ENCODE measurements at places on chromosomes 6 and 20.

DNA sequence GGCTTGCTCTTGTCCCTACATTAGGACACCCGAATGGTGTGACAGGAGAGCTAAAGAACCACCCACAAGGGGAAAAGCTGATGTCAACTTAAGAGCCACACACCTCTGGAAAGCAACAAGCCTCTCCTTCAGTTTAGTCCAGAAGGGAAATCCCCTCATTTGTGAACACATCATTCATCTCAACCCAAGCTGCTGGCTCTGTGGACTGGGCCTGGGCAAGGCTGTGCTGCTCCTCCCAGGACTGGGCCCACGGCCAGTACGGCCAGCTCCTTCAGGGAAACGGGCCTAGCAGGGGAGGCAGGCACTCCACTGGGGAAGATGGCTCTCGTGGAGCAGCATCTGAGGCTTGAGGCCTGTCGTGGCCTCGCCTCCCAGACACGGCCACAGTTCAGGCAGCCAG, 12.8 kb upstream of the SLC4A11 start:
- H3K27me3 ChIP-seq: peaks cover 57% of the 10 kb centered on the region
- no peaks in the 10 kb centered on the region for H3K4me1 ChIP-seq
- no peak overlapping the region for H3K4me3 ChIP-seq
- no peak overlapping the region for H3K27ac ChIP-seq
- peaks cover 10% of the 10 kb centered on the region for H3K36me3 ChIP-seq

GRCh38 chr6:44399991-44400390, 12.5 kb downstream of the CDC5L start:
- peaks cover 67% of the 10 kb centered on the region for H3K36me3 ChIP-seq
- no peak overlapping the region for H3K27ac ChIP-seq
- peaks cover 2% of the 10 kb centered on the region for H3K4me1 ChIP-seq
- H3K27me3 ChIP-seq: no peaks in the 10 kb centered on the region
- H3K4me3 ChIP-seq: no peak overlapping the region

GRCh38 chr6:30939473-30939872, 1.3 kb upstream of the MUCL3 start:
- no peak overlapping the region for H3K27ac ChIP-seq
- H3K4me3 ChIP-seq: no peak overlapping the region
- no peaks in the 10 kb centered on the region for H3K27me3 ChIP-seq
- no peaks in the 10 kb centered on the region for H3K36me3 ChIP-seq
- H3K4me1 ChIP-seq: no peaks in the 10 kb centered on the region
- DNase-seq: no peak

DNA sequence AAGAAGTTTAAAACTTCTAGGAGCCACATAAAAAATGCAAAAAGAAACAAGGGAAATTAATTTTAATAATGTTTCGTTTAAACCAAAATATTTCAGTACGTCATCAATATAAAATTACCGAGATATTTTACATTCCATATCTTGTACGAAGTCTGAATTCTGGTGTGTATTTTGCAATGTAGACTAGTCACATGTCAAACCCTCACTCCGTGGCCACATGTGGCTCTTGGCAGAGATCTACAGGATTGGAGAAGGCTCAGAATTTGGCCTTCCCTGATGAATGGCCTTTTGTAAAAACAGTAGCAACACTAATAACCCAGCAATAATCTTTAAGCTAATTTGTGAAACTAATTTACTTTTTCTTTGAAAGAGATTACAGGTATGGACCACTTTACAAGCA, 217.1 kb downstream of the PRL start:
- DNase-seq: no peak
- no peak overlapping the region for H3K4me3 ChIP-seq
- H3K27me3 ChIP-seq: no peaks in the 10 kb centered on the region
- no peaks in the 10 kb centered on the region for H3K4me1 ChIP-seq

DNA sequence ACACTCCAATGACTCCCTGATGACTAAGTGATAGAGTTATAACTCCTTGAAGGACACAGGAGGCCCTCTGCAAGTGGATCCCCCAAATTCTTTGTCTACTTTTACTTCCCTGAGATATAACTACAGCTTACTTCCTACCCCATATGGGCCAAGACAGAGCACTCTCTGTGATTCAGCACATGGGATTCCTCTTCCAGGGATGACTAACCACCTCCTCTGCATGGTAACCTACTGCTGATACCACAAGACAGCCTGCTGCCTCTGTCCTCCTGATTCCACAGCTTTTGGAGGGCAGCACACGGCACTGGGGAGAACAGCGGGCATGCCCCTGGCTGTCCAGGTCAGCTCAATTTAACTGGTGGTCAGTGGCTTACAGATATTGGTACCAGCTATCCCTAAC, 675.7 kb upstream of the AGPAT4 start:
- H3K4me1 ChIP-seq: no peaks in the 10 kb centered on the region
- DNase-seq: no peak
- no peaks in the 10 kb centered on the region for H3K36me3 ChIP-seq
- H3K27ac ChIP-seq: no peak overlapping the region

GRCh38 chr20:23148731-23149570, 62.8 kb upstream of the CD93 start:
- no peak overlapping the region for H3K27ac ChIP-seq
- no peaks in the 10 kb centered on the region for H3K36me3 ChIP-seq
- no peak overlapping the region for H3K4me3 ChIP-seq
- H3K27me3 ChIP-seq: peaks cover 12% of the 10 kb centered on the region

GRCh38 chr6:9896806-9897205, 518.1 kb downstream of the TFAP2A start:
- no peak overlapping the region for H3K27ac ChIP-seq
- no peak overlapping the region for H3K4me3 ChIP-seq
- H3K27me3 ChIP-seq: no peaks in the 10 kb centered on the region
- no peaks in the 10 kb centered on the region for H3K36me3 ChIP-seq

GRCh38 chr20:57662456-57663240, 42.4 kb upstream of the ZBP1 start:
- H3K27ac ChIP-seq: no peak overlapping the region
- no peaks in the 10 kb centered on the region for H3K36me3 ChIP-seq
- DNase-seq: no peak
- no peak overlapping the region for H3K4me3 ChIP-seq
- H3K4me1 ChIP-seq: peaks cover 6% of the 10 kb centered on the region

GRCh38 chr6:151034825-151035781, 169.6 kb downstream of the MTHFD1L start:
- no peaks in the 10 kb centered on the region for H3K4me1 ChIP-seq
- DNase-seq: no peak
- no peak overlapping the region for H3K27ac ChIP-seq
- no peak overlapping the region for H3K4me3 ChIP-seq
- H3K27me3 ChIP-seq: no peaks in the 10 kb centered on the region

- H3K4me3 ChIP-seq: no peak overlapping the region
- H3K36me3 ChIP-seq: no peaks in the 10 kb centered on the region
- DNase-seq: no peak
- H3K27ac ChIP-seq: no peak overlapping the region
- no peaks in the 10 kb centered on the region for H3K4me1 ChIP-seq
- no peaks in the 10 kb centered on the region for H3K27me3 ChIP-seq
Observed at GRCh38 chr6:9140172-9140571, 704.8 kb upstream of the SLC35B3 start.

- no peaks in the 10 kb centered on the region for H3K27me3 ChIP-seq
- peak overlapping the region; percentile 74 for H3K4me3 ChIP-seq
- peaks cover 12% of the 10 kb centered on the region for H3K4me1 ChIP-seq
- H3K36me3 ChIP-seq: no peaks in the 10 kb centered on the region
Observed at GRCh38 chr6:26251354-26252076, 113.5 kb upstream of the BTN3A2 start.

DNA sequence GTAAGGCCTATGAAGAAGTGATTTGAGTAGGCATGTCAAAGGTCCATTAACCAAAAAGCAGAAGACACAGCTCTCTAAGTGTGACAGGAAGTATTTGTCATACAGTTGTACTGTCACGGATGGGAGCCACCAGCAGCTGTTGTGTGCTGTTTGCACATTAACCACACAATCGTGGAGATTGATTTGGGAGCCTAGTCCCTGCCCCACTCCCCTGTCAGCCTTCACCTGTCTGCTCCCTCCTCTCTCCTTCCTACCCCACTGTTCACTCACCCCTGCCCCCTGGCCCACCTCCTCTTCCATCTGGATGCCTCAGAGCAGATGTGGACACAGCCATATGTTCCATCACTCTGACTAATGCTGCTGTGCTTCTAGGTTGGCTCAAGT, 124.7 kb upstream of the SPACA1 start:
- no peak overlapping the region for H3K27ac ChIP-seq
- no peaks in the 10 kb centered on the region for H3K27me3 ChIP-seq
- no peak for DNase-seq

- H3K36me3 ChIP-seq: no peaks in the 10 kb centered on the region
- DNase-seq: no peak
- no peak overlapping the region for H3K27ac ChIP-seq
- no peak overlapping the region for H3K4me3 ChIP-seq
- no peaks in the 10 kb centered on the region for H3K4me1 ChIP-seq
Observed at GRCh38 chr20:8094850-8095249, 37.2 kb upstream of the PLCB1 start.

DNA sequence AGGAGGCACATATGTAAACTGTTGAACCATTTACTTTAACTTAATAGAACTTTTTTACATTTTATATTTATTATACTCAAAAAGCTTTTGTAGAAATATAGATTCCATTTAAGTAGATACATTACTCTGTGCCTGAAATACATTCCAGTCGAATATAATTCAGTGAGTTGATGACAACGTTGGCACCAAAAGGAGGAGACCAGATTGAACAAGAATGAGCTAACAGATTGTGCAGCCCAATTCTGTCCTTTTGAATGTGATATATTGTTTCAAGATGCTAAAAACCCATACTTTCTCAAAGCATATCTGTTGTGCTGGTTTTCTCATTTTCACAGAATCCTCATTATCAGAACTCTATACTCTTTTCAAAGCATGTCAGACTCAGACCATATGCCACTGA, 147.4 kb upstream of the SIM1 start:
- no peaks in the 10 kb centered on the region for H3K27me3 ChIP-seq
- no peaks in the 10 kb centered on the region for H3K36me3 ChIP-seq
- H3K4me3 ChIP-seq: no peak overlapping the region
- no peak overlapping the region for H3K27ac ChIP-seq

DNA sequence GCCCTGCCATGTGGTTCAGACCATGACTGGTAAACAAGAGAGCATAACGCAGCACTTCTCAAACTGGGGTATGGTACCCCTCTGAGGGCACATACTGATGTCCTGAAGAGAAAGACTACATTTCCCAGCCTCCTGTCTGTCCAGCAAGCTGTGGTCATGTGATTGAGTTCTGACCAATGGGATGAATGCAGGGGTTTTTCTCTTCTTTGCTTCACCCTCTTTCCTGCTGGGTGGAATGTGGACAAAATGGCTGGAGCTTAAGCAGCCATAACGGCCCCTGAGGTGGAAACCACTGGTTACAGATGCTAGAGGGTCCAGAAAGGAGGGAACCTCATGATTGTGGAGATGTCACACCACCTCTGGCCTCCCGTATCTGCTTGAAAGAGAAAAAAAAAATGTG, 19.4 kb upstream of the KCNB1 start:
- DNase-seq: no peak
- H3K4me1 ChIP-seq: no peaks in the 10 kb centered on the region
- H3K36me3 ChIP-seq: no peaks in the 10 kb centered on the region
- H3K27me3 ChIP-seq: peaks cover 47% of the 10 kb centered on the region

GRCh38 chr20:57250607-57251343, 15.7 kb downstream of the BMP7 start:
- no peak overlapping the region for H3K4me3 ChIP-seq
- no peaks in the 10 kb centered on the region for H3K36me3 ChIP-seq
- no peaks in the 10 kb centered on the region for H3K4me1 ChIP-seq
- no peak for DNase-seq

GRCh38 chr6:141510803-141511202, 621.9 kb upstream of the GJE1 start:
- no peak overlapping the region for H3K4me3 ChIP-seq
- DNase-seq: no peak
- no peaks in the 10 kb centered on the region for H3K27me3 ChIP-seq
- H3K4me1 ChIP-seq: no peaks in the 10 kb centered on the region
- H3K27ac ChIP-seq: no peak overlapping the region

- H3K4me1 ChIP-seq: peaks cover 5% of the 10 kb centered on the region
- DNase-seq: no peak
- H3K4me3 ChIP-seq: peak overlapping the region; percentile 32
- no peak overlapping the region for H3K27ac ChIP-seq
- H3K36me3 ChIP-seq: no peaks in the 10 kb centered on the region
Observed at GRCh38 chr6:127119102-127120022, 891 bp downstream of the RSPO3 start.

GRCh38 chr6:131197716-131198115, 62.4 kb downstream of the AKAP7 start:
- no peak overlapping the region for H3K4me3 ChIP-seq
- peak; percentile 24 for DNase-seq
- H3K27ac ChIP-seq: peak overlapping the region; percentile 93
- H3K27me3 ChIP-seq: no peaks in the 10 kb centered on the region
- H3K36me3 ChIP-seq: no peaks in the 10 kb centered on the region

- no peaks in the 10 kb centered on the region for H3K4me1 ChIP-seq
- no peak for DNase-seq
Observed at GRCh38 chr20:57582432-57583288, 21.8 kb downstream of the PCK1 start.

GRCh38 chr6:40585223-40585622, 1.9 kb downstream of the LRFN2 start:
- H3K27ac ChIP-seq: no peak overlapping the region
- peaks cover 31% of the 10 kb centered on the region for H3K27me3 ChIP-seq
- no peaks in the 10 kb centered on the region for H3K4me1 ChIP-seq
- no peaks in the 10 kb centered on the region for H3K36me3 ChIP-seq
- DNase-seq: no peak
- H3K4me3 ChIP-seq: no peak overlapping the region

DNA sequence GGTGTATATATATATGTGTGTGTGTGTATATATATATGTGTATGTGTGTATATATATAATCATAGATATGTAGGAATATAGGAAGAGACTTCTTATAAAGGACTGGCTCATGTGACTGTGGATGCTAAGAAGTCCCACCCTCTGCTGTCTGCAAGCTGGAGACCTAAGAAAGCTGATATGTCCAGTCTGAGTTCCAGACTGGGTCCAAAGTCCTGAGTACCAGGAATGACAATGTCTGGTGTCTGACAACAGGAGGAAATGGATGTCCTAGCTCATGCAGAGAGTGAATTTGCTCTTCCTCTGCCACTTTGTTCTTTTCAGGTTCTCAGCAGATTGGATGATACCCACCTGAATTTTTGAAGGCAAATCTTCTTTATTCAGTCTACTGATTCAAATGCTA, 7.1 kb downstream of the ALDH5A1 start:
- no peaks in the 10 kb centered on the region for H3K4me1 ChIP-seq
- H3K36me3 ChIP-seq: peaks cover 4% of the 10 kb centered on the region
- no peak for DNase-seq
- H3K4me3 ChIP-seq: no peak overlapping the region

DNA sequence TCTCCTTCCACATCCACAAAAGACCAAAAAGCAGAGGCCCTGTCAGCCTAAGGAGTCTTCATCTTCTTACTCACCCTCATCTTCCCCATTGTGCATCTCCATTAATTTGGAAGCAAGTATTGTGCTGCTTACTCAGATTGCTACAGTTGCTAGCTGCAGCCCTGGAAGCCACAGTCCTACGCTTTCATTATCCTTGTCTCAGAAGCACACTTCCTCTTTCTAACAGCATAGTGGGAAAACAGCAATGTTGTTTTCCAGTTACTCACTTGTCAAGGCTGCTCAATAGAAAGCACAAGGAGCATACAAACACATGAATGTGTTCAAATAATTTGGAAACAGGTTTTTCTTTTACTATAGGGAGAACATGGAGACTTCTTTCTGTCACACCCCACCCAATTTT, 76.6 kb upstream of the RBM24 start:
- H3K36me3 ChIP-seq: no peaks in the 10 kb centered on the region
- no peak overlapping the region for H3K4me3 ChIP-seq
- H3K27me3 ChIP-seq: no peaks in the 10 kb centered on the region
- no peak for DNase-seq

Data from T-cell (primary cell).